ENCODE measurements at places on chromosomes 12 and 14.

- DNase-seq, result no peak
These were observed 68.0 kb downstream of the RASSF3 start for GRCh38 chr12:64678248-64678647.

DNA sequence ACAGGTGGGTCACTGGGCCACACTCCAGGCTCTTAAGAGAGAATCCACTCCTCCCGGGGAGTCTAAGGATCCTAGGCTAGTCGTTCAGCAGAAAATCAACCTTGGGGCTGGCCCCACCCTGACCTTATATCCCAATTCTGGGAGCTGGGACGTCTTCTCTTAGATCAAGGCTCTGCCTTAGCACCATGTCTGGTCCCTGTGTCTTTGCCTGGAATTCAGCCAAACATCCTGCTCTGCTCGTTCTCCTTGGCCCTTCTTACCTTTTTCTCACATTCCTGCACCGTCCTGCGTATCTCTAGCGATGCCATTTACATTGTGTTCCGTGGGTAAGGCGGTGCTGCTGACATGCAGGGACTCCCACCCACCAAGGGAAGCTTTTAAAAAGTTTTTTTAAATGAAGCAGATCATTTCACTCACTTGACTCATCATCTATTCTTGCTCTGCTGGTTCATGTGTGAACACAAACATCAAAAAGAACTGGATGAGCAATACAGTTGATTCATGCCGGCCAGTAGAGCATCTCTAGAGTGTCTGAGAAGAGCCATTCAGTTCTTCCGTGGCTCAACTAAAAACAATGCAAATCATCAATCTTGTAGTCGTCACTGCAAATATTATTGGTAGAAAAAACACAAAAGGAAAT lies 50.2 kb downstream of the KCNK13 start:
- no peak for DNase-seq

- no peak for DNase-seq
These were observed 84.0 kb downstream of the PELI2 start for GRCh38 chr14:56202256-56202655.

- DNase-seq, result no peak
These were observed 82.3 kb upstream of the CDKN3 start for GRCh38 chr14:54314365-54315104.

DNA sequence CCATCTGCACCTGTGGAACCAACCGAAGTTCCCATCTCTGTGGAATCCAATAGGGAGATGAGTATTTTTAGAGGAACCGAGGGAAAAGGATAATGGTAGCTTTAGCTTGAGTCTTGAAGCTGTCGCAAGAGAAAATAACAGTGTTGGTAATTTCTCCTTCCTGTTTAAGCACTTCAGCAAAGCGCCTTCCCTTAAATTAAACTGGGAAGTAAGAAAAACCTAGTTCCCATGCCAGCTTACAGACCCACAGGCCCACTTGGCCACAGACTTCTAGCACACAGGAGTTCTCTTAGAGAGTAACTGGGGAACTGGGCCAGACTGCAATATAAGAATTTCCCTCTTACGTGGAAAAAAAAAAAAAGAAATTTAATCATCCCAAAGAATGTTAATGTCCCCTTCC lies 223.8 kb downstream of the EFCAB11 start:
- no peak for DNase-seq

DNA sequence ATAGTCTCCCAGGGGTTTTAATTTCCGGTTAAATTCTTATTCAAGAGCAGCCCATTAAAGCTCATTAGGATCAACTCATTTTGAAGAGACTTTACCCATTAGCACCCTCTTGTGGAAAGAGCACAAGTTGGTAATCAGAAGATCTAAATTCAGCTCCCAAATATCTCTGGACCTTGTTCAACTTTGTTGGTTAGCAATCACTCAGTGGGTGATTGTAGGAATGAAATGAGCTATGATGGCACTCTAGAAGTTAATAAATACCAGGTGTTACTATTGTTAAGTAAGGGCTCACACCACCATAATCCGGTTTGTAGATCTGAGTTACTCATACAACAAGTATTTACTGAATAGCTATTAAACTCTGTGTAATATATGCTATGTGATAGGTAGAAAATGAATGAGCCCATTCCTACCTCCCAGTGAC lies 42.9 kb downstream of the TRIP11 start:
- no peak for DNase-seq

GRCh38 chr14:105528586-105529318 lies 2.4 kb downstream of the TMEM121 start:
- peak; percentile 40 for DNase-seq

GRCh38 chr12:33832900-33833299 lies 189.4 kb upstream of the ALG10 start:
- no peak for DNase-seq

DNA sequence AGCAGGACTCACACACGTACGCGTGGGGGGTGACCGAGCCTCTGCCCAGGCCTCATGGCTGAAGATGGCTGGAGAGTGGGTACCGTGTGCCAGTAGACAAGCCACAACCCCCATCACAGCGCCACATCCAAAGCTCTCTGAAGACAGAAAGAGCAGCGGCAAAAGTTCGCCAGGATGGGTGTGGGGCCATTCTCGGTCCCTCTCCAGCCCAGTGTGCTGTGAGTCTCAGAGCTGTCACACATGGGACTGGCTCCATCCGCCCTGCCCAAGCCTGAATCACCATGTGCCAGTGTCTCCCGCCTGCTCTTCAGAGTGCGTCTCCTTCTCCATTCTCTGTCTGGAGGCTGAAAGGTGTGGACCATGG lies 5.7 kb downstream of the TMEM179 start:
- DNase-seq, result no peak

- no peak for DNase-seq
These were observed 238.8 kb downstream of the PPFIA2 start for GRCh38 chr12:81520064-81520945.

DNA sequence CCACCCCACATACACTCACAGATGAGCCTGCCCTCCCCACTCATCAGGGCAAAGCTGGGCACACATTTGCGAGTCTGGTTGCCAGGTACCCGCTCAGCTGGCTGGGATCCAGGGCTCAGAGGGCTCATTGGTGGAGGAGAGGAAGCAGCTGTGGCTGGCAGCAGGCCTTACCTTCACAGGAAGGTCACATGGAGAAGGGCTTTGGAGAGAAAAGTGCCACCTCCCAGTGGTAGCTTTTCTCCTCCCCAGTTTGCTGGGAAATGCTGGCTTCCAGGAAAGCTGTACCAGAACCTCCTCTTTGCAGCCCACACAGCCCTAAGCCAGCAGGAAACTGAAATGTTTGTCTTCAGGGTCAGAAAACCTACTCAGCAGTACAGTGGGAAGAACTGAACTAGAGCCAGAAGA lies 55.6 kb downstream of the LGMN start:
- no peak for DNase-seq

GRCh38 chr12:3075315-3075714 lies 1.9 kb upstream of the TSPAN9 start:
- DNase-seq, result no peak

DNA sequence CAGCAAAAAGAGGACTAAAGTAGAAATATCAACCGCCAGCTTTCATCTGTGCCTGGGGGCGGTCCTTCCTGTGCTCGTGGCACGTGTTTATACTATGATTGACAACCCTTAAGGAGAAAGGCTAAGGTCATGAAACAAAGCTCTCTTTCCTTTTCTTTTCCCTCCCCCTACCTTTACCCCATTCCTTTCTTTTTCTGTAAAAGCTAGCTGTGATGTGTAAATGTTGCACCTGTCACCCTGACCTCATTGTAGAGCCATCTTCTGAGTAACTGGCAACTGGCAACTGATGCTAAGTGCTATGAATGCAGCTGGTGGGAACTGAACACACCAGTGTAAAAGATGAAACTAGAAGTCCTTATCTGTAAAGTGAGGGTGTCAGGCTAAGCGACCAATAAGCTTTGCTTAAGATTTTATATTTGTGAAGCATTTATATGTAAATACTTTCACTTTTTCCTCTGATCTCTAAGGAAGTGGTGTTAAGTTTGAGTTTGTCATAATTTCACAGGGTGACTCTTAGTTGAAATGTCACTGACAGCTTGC lies 102.8 kb upstream of the BCAT1 start:
- DNase-seq, result peak; percentile 24

DNA sequence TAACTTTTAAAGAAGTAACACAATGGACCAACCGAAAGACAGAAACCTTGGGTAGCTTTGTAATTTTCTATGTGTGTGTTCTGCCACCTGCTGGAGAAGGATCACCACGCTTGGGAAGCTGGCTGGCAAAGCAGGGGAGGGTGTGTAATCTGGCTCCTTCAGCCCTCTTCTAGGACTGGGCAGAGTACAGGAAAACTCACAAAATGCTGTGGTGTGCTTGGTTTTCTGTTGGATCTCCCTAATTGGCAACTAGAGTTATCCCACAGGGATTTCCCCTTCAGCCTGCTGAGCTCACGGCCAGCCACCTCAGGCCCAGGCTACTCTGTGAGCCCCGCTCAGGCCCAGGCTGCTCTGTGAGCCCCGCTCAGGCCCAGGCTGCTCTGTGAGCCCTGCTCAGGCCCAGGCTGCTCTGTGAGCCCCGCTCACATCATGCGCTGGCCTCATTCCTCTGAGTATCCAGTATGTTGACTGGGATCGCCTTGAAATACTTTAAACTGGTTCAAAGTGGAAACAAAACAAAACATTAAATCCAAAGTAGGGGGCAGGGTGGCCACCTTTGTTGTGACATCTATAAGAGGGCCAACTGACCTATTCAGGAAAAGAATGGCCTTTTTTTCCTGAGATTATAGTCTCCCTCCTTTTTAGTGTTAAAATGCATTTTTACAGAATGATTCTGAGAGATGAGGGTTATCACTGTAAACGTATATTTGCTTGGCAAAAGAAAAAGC lies 52.0 kb upstream of the RNU6-8 start:
- DNase-seq, result no peak

DNA sequence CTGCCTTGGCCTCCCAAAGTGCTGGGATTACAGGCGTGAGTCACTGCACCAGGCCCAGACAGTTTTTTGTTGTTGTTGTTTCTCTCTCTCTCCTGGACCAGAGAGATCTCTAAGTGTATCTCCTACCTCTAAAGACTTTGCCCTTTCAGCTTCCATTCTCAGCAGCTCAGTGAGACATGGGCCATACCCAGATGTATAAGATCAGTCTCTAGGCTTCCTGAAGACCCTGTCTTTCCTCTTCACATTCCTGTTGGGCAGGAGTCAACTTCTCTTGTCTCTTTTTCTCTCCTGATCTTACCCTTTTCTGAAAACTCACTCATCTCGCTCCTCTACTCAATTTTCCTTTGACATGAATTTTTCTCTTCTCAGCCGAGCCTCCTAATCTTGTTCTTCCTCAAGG lies 42.0 kb downstream of the KCNK13 start:
- no peak for DNase-seq

- no peak for DNase-seq
These were observed 106.8 kb downstream of the TMEM260 start for GRCh38 chr14:56686416-56686815.

- no peak for DNase-seq
These were observed 3.6 kb upstream of the HSPB8 start for GRCh38 chr12:119175081-119175480.

- peak; percentile 1 for DNase-seq
These were observed 21.0 kb upstream of the RNASE2 start for GRCh38 chr14:20934148-20934762.

DNA sequence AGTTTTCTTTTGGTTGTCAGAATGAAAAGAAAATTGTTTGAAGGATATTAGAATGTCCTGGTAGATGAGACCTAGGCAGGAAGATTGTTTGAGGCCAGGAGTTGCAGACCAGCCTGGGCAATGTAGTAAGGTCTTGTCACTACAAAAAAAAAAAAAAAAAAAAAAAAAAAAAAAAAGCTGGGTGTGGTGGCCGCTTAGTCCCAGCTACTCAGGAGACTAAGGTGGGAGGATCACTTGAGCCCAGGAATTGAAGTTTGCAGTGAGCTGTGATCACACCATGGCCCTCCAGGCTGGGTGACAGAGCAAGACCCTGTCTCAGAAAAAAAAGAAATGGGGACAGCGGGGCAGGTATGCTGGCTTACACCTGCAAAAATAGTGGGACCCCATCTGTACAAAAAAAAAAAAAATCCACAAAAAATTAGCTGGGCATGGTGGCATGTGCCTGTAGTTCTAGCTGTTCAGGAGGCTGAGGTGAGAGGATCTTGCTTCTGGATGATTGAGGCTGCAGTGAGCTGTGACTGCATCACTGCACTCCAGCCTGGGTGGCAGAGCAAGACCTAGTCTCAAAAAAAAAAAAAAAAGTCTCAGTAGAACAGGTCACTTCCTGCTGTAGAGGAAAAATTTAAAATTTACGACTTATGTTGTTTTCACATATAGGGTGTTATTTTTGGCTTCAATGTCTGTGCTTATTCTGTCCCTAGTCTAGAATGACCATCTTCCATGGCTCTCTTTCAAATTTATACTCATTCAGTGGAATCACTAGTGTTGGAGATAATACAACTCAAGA lies 70.7 kb downstream of the PPHLN1 start:
- no peak for DNase-seq

DNA sequence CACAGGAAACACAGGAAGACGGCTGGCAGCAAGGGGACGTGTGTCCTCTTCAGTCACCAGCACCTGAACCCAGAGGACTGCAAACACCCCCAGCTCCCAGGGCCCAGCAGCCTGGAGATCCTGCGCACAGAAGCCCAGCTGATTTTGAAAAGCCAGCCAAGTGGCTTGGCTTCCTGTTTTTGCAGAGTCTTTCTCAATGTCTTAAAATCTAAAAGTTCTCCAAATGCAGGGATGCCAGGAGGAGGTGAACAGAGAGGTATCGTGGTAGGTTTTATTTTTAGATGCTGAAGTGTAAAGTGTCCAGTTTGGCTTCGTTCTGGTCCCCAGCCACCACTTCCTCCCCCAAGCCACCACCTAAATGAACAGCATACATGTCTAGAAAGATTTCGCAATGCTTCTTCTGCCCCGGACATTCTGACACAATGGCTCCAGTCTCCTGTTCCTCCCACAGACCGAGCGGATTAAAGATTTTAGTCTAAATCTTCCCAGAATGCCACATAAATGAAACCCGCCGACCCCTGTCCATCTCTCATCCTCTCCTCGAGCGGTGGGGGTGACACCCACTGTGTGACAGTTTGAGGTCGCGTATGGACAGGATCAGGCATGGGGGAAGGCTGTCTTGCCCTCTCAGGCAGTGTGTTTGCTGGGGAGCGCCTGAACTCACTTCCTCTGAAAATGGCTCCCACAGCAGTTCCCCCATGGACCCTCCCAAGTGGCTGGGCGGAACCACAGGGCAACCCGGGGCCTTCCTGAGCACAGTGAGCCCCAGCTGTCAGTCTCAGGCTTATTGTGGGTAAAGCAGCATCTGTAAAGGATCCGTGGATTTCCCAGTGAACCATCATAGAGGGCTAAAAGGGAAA lies 41.6 kb downstream of the ITPK1 start:
- DNase-seq, result no peak

DNA sequence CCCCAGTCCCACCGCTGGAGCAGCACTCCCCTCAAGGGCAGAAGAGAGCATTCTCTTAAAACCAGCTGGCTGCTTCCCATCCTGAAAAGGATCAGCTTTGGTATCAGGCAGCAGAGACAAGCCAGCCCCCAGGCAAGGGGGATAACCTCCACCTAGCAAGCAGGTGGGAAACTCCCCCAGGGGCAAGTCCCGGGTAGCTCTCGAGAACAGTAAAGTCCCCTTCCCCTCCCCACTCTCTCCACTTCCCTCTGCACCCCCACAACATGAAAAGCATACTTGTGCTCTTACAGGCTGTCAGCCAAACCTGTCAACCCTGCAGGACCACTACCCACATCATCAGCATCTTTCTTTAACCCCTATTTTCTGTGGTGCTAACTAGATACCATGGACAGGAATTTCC lies 254.0 kb downstream of the NTF3 start:
- DNase-seq, result no peak

- no peak for DNase-seq
These were observed 848.0 kb downstream of the DIO2 start for GRCh38 chr14:79363291-79363690.

GRCh38 chr14:73227812-73228781 lies 9.2 kb upstream of the PAPLN start:
- no peak for DNase-seq

- DNase-seq, result no peak
These were observed 94.4 kb upstream of the PLEKHG7 start for GRCh38 chr12:92608151-92609091.

Measured in stimulated activated CD4-positive, alpha-beta T cell treated with anti-CD3 and anti-CD28 coated beads, TNF-alpha, amount 100 ng/mL, for 24 hours (primary cell).